ENCODE measurements at places on chromosomes 3 and 15.

DNA sequence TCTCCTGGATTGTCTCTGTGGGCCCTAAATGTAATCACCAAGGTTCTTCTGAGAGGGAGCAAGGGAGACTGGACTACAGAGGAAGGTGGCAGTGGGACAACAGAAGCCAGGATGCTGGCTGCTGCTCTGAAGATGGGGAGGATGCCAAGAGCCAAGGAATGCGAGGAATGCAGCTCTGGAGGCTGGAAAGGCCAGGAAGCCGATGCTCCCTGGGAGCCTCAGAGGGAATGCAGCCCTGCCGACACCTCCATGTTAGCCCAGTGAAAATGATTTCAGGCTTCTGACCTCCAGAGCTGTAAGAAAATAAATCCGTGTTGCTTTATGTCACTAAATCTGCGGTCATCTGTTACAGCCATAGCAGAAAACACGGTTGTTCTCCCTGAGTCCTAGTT lies 44.1 kb downstream of the UMPS start:
- ATAC-seq = peak; percentile 55

GRCh38 chr3:190008432-190008831 lies 112.3 kb downstream of the P3H2 start:
- no peak for ATAC-seq

DNA sequence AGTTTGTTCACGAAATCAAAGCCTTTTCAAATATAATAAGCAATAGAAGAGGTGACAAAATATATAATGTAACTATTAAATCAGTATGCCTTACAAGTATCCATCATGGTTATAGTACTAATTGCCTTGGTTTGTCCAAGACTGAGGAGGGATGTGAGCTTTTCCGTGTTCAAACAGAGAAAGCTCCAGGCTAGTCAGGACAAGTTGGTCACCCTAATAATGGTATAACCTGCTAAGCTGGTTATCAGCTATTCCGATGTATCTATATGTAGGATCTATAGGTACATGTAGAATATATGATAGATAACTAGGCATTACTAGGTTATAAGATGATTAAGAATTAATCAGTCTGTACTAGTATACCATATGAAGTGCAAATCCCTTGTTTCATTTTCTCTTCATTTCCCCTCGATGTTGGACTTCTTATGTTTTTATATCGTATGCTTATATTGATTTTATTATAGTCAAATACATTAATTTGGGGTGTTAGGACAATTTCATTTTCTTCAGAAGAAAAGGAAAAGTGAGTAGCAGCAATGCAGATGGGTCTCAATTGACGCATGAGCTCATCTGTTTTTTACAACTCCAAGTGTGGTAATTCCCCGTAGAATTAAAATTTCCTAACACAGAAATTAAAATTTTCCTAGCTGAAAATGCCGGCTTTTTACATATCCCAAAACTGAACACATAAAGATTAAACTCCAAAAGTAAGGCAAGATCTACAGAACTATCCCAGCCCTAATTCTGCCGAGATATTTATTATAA lies 419.1 kb downstream of the TIGIT start:
- ATAC-seq = no peak

GRCh38 chr3:122940628-122941086 lies 86.9 kb downstream of the SEMA5B start:
- no peak for ATAC-seq

DNA sequence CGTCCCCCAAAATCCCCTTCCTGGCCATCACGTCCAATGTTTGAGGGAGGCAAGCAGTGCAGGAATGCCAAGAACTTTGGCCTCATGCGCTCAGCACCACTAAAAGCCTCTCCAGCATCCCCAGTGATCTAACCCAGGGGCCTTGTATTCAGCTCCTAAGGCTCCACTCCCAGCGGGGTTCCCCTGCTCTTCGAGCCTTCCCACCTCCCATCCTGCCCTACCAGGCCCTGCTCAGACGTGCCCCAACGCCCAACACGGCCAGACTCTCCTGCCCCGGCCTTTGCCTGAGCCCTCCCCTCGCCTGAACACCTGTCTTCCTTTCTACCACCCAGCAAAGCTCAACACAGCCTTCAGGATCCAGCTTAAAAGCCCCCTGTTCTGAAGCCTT lies 30.5 kb downstream of the PLXND1 start:
- ATAC-seq = no peak

DNA sequence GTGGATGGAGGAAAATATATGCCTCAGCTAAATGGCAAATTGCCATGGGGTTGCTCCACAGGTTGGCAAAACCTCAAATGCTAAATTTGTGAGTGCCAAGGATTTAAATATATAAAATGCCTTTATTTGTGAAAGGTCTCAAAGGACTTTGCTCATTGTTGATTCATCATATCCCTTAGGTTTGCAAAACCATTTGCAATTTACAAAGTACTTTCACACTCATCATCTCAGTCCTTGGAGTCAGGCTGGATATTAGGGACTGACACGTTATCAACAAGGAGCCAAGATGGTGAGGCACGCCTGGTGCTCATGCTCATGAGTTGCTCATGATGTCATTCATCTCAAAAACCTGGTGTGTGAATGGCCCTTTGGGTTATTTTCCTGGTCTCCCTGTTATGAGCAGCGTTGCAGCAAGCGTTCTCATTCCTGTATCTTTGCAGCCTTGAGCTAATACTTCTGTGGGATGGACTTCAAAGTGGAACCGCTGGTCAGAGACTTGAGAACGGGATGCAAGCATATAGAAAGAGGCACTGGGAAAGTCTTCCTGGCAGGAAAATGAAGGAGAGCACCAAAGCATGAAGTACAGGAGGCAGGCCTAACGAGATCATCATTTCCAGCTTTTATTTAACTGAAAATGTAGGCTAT lies 66.0 kb downstream of the MYO1E start:
- ATAC-seq = no peak

DNA sequence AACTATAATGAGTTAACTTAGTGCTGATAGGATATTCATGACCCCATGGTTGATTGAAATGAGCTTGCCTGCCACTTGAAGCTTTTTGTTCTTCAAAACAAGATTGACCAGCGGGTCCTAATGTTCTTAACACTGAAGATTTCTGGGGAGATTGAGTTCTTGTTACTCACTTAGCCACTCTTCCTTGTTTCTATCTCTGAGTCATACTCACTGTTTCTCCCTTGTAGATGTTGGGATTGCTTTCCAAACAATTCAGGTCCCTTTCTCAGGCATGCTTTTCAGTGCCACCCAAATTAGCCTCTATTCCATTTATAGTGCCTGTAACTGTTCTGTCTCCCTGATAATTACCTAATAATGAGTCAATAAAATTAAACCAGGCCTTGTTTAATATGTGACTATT lies 517.0 kb downstream of the SQOR start:
- ATAC-seq = no peak

- peak; percentile 40 for ATAC-seq
These were observed 445.4 kb downstream of the EPHB1 start for GRCh38 chr3:135240426-135240825.

GRCh38 chr3:126845920-126846715 lies 136.8 kb upstream of the PLXNA1 start:
- ATAC-seq = no peak

DNA sequence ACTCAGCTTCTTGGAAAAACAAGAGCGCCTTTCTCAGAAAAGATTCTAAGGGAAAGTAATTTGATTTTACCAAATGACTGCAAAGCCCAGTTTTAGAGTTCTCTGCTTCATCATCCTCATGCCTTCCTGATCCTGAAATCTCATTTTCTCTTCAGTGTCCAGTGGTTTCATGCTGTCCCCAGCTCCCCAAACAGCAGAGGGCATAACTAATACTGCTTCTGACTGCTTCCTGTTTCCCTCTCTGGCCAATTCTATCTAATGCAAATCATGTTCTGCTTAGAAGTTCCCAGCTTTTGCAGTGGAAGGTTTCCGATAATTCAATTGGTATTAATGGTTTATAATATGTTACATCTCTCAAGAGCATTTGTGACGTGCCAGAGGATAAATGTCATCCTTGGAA lies 161.1 kb downstream of the CLSTN2 start:
- no peak for ATAC-seq

DNA sequence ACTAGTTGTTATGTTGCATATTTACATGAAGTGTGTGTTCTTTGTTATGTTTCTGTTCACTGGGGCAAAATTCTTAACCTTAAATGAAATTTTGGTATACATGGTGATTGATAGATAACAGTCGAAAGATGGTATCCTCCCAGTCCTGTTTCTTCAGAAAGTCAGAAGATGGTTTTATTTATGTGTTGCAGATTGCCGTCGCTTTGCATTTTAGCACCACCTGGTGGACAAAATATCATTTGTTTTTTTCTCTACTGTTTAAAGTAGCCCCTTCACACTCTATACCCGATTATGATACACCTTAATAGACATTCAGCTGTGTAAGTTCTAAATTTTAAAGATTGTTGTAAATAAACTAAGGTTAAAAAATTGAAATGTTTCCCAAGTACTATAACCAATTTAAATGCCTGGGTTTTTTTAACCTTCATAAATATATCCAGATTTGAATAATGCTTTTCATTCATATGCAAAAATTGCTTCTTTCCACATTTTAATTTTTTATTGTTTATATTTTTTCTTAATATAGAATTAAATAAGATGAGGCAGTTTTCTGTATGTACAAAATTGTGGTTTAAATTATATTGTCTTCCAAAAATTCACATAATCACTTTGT lies 152.2 kb downstream of the ALCAM start:
- ATAC-seq = peak; percentile 91

GRCh38 chr3:60169755-60170154 lies 1081.5 kb downstream of the FHIT start:
- no peak for ATAC-seq

- ATAC-seq = no peak
These were observed 6.0 kb upstream of the TP53BP1 start for GRCh38 chr15:43498990-43499389.

- no peak for ATAC-seq
These were observed 424.8 kb upstream of the TPM1 start for GRCh38 chr15:62617741-62618140.

GRCh38 chr3:53196575-53197407 lies 35.8 kb downstream of the PRKCD start:
- ATAC-seq = no peak

- no peak for ATAC-seq
These were observed 37.1 kb downstream of the FAM240A start for GRCh38 chr3:46649436-46649835.

DNA sequence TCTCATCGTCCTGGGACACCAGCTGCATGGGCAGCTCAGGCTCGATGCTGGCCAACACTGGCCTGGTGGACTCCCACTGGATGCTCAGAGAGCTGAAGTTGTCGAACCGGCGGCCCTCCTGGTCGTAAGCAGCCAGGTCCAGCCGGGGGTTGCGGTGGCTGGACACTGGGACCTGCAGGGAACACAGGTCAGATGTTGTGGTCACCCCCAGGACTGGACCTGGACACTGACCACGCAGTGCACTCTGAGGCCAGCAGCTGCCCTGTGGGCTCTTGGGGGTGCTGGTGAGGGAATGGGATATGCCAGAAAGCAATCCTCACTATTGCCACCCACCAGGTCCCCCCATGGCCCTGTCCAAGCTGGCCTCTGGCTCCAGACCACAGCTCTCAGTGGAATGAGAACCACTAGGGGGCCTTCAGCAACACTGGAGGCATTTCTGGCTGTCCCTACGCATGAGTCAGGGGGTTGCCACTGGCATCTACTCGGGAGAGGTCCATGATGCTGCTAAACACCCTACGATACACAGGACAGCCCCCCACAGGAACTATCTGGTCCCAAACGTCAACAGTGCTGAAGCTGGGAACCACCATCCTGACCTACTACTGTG lies 66.1 kb downstream of the NUP210 start:
- ATAC-seq = peak; percentile 58

DNA sequence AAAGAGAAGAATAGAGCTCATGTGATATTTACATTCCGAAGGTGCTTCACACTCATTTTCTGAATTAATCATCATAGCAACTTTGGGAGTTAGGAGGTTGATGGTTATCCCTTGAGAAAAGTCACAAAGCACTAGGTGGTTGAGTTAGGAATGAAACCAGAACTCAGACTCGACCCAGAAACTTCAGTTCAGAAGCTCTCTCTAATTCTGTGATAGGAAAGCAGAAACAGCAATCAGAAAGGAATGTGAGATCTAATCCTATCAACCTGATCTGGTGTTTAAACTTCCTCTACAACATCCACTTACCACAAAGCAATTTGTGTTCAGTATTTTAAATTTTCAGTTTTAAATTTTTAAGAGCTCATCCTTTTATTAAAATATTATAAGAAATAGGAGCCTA lies 211.2 kb downstream of the CNTN3 start:
- no peak for ATAC-seq

DNA sequence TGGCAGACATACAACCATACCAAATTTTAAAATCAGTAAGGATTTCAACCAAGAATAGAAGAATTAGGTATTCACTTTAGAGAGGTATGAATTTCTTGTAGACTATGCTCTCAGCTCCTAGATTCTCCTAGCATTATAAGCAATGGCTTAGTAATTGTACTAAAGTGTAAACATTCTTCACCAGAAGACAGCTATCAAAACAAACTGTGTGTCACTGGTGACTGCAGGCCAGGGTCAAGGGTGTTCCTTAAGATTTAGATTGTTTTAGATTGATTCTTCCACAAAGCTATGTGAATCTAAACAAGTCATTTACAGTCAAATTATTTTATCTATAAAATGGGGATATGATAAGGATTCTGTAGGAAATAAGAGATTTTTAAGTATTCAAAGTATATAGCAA lies 23.1 kb upstream of the GP5 start:
- no peak for ATAC-seq

GRCh38 chr3:188554404-188554803 lies 400.4 kb downstream of the LPP start:
- peak; percentile 63 for ATAC-seq

DNA sequence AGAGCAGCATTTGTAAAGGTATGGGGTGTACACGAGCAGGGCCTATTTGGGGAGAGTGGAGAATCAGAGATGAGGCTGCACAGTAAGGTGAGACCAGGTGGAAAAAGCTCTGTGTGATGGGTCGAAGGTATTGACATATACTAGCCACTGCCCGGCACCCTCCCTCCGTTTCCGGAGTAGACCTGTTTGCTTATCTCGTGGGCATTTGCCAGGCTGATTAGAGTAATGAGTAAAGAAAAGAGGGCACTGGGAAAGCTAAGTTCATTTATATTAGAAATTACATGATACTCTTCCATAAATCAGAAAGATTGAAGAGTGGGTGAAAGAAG lies 46.2 kb upstream of the ATG7 start:
- no peak for ATAC-seq
